DND-41 (cell line): ENCODE measurements at places on chromosomes 1 and 21.

GRCh38 chr1:219991511-219991810 is 54.8 kb downstream of the EPRS1 start:
- DNase-seq: no peak

DNA sequence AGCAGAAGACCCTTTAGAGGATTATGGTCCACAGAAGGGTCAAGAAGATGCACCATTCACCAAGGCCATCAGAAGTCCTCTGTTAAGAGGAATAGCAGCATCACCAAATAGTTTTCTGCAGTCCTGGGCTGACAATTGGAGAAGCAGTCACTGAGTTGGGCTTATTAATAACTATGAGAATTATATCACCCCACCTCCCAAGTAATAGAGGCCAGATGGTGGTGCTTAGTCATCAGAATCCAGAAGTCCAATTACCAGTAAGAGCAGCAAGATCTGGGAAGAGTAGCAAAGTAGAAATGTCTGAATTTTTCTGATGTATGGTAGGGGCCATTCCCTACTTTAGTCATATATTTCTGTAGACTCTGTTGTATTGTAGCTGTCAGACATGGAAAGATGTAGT is 6.1 kb upstream of the PSMA5 start:
- DNase-seq: no peak

GRCh38 chr1:111085676-111086075 is 54.2 kb downstream of the DRAM2 start:
- DNase-seq: no peak

DNA sequence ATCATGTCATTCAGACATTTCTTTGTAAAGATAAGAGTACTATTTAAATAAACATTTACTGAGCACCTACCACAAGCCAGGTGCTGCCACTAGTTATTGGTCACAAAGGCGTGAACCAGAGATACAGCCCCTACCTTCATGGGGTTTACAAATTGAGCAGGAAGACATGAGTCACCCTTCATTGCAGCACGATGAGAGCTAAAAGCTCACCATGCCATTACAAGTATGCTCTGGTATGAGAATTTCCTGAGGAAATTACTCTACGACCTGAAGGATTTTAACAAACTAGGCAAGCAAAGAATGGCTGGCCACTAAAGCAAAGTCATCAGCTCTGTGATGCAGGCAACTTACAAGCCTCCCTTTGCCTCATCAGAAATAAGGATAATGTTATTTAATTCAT is 346.8 kb downstream of the BRINP2 start:
- no peak for DNase-seq

DNA sequence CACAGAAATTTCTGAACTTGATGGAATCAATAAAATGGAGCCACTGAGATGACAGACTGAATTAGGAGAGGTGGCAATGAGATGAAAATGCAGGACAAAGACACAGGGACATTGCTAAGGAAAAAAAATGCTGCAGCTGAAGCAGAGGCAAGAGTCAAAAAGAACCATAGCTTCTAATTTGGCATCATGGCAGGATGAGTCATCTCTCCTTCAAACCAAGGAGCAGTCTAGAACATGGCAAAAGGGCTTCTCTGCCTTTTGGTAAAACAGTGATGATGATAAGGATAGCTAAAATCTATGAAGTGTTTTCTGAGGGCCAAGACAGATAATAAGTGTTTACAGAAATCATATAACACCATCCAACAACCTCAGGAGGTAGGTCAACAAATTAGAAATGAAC is 16.8 kb downstream of the SLC19A2 start:
- no peak for DNase-seq
